ENCODE measurements at places on chromosomes 2 and 18.

DNA sequence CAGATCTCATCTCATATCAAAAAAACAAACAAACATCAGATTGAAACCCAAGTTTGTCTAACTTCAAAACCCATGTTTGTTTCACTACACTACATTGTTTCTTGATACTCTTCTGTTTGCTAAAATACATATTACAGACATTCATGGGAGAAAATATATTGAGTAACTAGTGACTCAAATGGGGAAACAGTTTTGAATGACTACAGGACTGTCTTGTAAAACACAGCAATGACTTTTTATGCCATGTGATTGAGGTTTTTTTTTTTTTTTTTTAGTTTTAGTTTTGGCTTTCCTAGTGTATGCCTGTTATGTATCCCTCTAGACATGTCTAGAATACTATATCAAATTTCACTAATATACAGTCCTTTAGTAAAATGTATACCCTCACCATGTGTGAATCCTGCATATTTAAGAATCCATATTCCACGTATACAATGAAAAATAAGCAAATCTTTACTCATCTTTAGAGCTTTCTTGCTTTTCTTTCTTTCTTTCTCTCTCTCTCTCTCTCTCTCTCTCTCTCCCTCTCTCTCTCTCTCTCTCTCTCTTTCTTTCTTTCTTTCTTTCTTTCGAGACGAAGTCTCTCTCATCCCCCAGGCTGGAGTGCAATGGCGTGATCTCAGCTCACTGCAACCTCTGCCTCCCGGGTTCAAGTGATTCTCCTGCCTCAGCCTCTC lies 46.6 kb upstream of the SERTAD2 start:
- DNase-seq: no peak

DNA sequence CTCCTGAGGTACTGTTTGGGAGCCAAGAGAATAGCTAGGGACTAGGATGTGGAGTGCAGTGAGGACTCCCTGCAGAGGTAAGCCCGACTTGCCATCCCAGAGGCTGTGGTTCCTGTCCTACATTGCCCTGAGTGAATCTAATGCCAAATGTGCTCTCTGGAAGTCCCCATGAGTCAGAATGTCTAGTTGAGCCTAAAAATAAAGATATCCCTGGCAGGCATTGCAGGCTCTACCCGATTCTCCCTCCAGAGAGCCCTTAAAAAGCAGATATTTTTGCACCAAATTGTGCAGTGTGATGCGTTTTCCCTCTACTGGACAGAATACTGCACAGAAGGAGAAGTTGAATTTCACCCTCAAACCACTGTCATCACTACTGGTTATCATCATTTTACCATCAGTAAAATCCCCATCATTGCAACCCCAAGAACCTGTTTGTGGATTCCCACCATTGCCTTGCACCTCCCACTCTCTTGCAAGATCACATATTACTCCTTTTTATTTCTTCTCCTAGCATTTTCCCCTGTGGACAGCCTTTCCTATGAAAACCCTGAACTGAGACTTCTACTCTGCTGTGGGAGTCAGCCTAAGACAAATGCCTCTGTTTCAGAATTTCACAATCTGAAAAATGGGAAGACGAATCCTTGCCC lies 98.0 kb downstream of the MARCHF4 start:
- DNase-seq: no peak

DNA sequence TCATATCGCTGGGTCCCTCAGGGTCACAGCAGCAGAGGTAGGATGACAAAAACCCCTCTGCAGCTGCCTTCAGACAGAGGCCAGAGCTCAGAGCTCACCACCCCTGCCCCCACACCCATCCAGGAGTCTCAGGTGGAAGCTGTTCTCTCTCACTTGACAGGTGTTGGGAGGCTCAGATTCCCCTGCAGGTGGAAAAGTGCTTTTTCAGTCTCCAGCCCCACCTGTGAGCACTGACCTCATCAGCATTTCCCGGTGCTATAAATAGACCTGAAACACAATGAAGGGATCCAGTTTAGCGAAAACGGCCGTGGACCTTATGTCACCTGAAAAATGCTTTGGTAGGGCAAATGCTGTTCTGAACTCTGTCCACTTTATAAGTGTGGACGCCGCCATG lies 254.9 kb downstream of the NDUFA10 start:
- DNase-seq: no peak

DNA sequence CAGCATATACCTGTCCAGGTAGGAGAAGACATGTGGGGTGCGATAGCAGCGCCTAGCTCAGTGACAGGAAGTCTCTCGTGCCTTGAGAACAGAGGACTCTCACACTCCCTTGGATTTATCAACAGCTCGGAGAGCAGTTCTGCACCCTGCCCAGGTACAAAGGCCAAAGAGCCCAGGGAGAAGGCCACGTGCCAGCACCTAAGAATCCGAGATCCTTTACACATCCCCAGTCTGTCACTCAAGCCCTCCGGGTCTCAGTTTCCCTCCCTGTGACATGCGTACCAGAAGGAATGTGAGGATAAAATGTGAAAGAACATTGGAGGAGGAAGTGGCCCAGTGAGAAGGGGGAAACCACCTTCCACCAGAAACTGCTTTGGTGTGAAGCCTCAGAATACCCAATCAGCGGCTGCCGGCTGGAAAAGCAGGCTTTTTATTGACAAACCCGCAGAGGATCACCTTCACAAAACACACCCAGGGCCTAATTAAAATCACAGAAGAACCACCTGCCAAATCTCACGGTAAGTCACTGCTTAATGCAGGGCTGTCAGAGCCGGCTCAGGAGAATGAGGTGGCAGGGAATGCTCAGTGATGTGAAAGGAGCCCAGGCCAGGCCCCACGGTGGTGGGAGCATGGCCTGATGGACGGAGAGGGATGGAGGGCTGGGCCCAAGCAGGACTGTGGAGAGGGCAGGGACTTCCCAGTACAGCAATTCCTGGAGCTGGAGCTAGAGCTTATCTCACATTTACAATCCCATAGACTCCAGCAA lies 66.3 kb downstream of the MYO5B start:
- DNase-seq: no peak

- DNase-seq: no peak
Measured at GRCh38 chr18:6776188-6776587, 46.7 kb downstream of the ARHGAP28 start.

DNA sequence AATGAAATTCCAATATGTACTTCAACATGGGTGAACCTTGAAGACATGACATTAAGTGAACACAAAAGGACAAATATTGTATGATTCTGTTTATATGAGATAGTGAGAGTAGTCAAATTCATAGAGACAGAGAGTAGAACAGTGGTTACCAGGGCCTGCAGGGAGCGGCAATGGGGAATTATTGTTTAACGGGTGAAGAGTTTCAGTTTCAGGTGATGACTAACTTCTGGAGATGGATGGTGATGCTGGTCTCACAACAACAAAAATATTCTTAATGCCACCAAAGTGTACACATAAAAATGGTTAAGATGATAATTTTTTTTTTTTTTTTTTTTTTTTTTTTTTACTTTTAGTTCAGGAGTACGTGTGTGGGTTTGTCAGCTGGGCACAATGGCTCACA lies 109.4 kb upstream of the TMEM200C start:
- DNase-seq: no peak

GRCh38 chr2:144663207-144663606 lies 143.3 kb upstream of the ZEB2 start:
- no peak for DNase-seq

DNA sequence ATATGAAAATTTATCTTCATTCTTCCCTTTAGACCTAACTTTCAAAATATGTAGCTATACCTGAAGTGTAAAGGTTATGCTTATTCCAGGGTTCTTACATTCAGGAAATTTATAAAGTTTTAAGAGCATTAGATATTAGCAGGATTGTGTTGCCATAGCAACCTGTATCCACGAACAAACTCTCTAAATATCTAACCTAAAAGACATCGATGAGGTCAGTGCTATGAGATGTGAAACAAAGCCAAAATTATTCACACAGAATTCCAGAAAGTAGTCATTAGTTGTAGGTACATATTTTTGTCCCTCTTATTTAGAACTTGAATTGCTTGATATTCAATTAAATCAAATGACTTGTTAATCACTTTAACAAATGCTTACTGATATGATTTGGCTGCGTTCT lies 705.3 kb downstream of the SOCS6 start:
- no peak for DNase-seq

DNA sequence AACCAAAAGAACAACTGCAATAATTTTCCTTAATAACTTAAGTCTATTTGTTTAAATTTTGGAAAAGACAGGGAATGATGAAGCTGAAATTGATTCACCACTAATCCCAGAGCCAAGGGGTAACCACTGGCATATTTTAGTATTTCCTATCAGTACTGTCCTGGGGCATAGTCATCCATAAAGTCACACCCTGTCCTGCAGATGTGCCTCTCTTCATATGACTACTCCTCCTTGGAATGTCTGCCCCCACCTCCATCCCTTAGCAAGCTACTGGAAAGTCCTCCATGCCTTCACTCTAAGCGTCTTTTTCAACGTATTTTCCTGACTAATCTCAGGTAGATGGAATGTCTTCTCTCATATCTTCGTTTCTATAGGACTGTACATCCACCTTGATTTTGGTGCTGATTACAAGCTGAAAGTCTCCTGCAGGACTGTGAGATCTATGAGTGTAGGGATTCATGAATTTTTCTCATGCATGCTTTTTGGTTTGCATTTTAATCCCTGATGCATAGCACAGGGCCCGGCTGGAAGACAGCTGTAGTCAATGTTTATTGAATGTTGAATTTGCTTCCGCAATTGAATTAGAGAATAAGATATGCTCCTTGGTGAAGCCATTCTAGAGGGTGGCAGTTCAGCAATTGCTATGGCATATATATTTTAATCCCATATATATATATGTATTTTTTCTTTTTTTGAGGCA lies 85.6 kb downstream of the MOGAT1 start:
- DNase-seq: no peak

DNA sequence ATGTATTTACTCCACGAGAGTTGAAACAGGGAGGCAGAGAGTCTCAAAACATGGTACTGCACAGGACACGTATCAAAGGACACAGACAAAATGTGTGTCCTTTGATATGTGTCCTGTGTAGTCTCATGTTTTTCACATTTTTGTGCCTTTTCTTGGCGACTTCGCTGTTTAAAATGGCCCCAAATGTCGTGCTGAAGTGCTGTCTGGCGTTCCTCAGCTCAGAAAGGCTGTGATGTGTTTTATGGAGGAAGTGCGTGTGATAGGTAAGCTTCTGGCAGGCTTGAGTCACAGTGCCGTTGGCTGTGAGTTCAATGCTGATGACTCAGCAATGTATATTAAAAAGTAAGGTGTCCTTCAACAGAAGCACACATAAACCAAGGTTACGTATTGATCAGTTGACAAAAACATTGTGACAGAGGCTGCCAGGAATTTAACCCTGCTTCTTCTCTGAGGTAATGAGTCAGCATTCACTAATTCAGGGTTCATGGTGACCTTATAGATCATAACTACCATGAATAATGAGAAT lies 78.2 kb downstream of the DYSF start:
- DNase-seq: no peak

DNA sequence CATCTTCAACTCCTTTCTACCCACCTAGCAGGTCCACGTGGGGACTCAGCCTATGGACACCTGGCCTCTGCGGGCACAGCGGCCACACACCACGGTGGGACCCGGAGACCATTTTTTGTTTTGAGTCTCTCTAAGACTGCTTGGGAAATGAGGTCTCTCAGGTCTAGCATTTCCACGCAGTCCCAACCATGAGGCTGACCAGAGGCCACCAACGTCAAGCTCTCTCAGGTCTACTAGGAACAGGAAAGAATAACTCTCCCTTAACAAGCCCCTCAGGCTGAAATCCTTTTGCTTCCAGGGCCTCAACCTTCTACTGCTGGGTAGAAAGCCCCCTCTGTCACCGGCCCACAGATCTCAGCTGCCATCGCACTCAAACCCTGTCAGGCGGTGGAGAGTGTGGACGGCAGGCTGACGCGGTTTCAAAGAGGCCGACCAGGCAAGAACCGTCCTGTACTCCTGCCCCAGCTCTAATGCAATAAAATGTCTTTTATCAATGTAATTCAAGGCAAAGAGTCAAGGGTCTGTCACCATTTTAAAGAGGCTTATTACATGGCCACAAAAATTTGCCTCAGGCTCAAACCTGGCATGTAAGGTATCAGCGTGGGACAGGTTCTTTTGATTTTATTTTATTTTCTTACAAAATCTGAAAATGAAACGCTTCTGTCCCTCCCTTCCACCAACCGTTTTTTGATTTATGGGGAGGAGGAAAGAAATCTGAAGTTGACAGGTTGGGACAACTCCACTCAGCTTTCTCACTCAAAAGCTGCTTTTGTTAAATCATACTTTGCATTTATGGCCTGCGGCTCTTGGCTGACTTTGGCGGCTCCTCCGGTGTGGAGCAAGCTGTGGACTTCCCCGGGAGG lies 74.0 kb downstream of the BCL11A start:
- peak; percentile 44 for DNase-seq

- DNase-seq: no peak
Measured at GRCh38 chr2:85209887-85210286, 76.7 kb downstream of the TCF7L1 start.

GRCh38 chr2:70141212-70141901 lies 49.5 kb downstream of the C2orf42 start:
- DNase-seq: no peak

- DNase-seq: peak; percentile 37
Measured at GRCh38 chr2:133240491-133241223, 327.6 kb downstream of the NCKAP5 start.

- no peak for DNase-seq
Measured at GRCh38 chr2:197191940-197192322, 118.6 kb downstream of the ANKRD44 start.

DNA sequence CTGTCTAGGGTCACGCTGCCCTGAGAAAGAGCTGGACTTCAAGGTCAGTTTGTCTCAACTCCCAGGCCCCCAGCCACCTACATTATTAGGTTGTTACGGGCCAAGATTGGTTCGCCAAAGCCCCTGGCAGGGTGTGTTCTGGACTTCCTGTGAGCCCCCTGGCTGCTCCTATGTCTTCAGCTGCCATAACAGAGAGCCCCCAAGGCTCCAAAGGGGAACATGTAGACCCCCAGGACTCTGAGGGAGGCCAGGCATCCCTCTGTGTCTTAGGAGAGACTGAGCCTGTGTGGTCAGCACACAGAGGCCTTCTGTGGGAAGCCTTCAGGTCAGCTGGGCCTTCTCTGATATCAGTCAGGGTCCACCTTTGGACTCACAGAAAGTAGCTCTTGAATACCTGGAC lies 58.3 kb downstream of the INHBB start:
- no peak for DNase-seq

- DNase-seq: no peak
Measured at GRCh38 chr2:126836761-126837679, 61.7 kb upstream of the TEX51 start.

DNA sequence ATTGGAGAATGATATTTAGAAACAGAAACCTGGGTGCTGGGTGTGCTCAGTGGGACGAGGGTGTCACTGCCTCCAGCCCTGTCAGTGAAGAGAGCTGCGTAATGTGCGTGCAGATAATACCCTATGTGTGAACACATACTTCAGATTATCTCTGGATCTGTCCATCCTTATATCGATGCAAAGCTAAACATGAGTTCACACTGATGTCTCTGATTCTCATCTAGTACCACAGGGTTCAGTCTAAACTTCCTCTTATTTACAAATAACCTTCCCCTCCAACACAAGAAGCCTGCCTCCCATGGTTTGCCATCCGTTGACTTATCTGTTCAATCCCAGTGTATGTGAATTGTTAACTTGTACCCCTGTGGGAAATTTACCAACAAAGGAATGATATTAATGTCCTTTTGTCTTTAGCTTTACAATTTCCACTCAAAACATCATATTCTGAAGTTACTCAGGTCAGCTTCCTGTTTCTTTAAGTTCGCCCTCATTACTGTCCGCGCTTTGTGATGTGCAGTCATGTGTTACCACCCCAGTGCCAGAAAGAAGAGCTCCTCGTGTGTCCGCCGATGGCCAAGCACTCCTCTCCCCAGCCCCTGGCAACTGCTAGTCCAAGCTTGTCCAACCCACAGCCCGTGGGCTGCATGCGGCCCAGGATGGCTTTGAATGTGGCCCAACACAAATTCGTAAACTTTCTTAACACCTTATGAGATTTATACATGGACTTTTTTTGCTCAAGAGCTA lies 108.2 kb downstream of the RTP5 start:
- no peak for DNase-seq
